Skeletal muscle cell (primary cell): ENCODE measurements at places on chromosomes 7 and 10.
A peak's percentile ranks its signal among the peaks of the same experiment; 100 is the strongest.

GRCh38 chr10:46035923-46036849 lies 5.8 kb upstream of the NCOA4 start:
- no peak for DNase-seq

DNA sequence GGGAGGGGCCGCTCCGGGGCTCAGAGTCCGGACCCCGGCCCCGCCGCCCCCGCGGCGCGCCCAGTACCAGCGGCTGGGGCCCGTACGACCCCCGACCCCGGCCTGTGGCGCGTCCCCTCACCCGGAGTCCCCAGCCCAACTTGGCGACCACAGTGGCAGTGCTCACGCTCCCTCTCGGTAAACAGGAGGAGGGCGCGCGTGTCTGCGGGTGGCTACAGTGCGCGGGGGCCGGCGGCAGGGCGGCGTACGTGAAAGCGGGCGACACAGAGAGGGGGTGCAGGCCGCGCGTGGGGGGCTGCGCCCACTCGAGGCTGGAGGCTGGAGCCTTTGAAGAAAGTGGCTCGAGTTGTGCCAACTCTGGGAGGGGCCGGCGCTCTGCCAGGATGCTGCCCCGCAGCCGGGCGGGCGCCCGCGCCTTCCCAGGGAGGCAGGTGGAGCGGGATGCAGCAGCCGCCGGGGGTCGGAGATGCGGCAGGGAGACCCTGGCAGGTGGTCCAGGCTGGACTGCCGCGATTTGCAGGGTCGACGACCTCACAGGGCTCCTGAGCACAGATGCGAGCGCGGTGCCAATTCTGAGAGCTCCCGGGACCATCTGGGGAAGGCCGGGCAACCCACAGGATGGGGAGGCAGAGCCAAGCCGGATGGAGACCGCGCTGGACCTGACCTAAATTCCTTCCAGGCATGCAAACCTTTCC lies 655 bp downstream of the PTPRE start:
- DNase-seq = no peak

GRCh38 chr7:48665353-48666135 lies 258.8 kb upstream of the CDC14C start:
- DNase-seq = no peak

- no peak for DNase-seq
Observed at GRCh38 chr7:65239707-65240352, 133.8 kb upstream of the ZNF92 start.

DNA sequence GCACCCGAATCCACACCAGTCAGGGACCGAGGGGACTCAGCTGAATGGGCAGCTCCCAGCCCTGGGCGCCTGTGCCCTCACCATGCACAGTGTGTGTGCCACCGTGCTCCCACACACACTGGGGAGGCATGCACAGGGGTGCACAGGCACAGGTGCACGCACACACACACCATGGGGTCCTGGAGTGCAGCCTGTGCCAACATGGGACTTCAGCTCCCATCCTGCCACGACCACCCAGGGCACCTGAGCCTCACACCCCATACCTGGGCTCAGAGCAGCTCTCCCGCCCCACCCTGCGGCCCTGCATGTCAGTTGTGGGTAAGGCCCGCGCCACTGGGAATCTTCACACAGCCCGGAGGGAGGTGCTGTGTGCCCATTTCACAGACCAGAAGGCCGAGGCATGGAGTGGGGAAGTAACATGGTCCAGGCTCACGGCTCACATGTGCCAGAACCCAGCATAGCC lies 8.0 kb downstream of the ELFN1 start:
- no peak for DNase-seq

- DNase-seq = no peak
Observed at GRCh38 chr7:16921644-16922257, 40.0 kb upstream of the AGR3 start.

- DNase-seq = no peak
Observed at GRCh38 chr7:90768301-90768700, 172.2 kb downstream of the CDK14 start.

DNA sequence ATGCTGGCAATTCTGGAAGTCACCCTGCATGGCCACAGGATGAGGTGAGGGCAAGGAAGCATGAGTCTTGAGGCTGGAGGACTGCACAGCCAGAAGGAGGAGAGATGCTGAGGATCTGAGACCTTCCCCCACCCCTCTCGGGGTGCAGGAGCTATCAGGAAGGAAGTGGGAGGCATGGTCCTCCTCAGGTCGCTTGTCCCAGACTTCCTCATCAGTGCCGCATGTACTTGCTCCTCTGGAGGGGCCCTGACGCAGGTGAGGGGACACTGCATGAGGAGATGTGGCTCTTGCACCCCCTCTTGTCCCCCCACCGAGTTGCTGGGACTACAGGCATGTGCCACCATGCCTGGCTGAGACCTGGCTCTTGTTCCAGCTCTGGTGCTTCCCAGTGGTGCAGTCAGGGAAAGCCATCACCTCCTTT lies 5.7 kb upstream of the ZMIZ1 start:
- no peak for DNase-seq

- no peak for DNase-seq
Observed at GRCh38 chr10:18594574-18595156, 56.7 kb downstream of the NSUN6 start.

- DNase-seq = no peak
Observed at GRCh38 chr10:43444323-43444722, 7.4 kb downstream of the ZNF487 start.

DNA sequence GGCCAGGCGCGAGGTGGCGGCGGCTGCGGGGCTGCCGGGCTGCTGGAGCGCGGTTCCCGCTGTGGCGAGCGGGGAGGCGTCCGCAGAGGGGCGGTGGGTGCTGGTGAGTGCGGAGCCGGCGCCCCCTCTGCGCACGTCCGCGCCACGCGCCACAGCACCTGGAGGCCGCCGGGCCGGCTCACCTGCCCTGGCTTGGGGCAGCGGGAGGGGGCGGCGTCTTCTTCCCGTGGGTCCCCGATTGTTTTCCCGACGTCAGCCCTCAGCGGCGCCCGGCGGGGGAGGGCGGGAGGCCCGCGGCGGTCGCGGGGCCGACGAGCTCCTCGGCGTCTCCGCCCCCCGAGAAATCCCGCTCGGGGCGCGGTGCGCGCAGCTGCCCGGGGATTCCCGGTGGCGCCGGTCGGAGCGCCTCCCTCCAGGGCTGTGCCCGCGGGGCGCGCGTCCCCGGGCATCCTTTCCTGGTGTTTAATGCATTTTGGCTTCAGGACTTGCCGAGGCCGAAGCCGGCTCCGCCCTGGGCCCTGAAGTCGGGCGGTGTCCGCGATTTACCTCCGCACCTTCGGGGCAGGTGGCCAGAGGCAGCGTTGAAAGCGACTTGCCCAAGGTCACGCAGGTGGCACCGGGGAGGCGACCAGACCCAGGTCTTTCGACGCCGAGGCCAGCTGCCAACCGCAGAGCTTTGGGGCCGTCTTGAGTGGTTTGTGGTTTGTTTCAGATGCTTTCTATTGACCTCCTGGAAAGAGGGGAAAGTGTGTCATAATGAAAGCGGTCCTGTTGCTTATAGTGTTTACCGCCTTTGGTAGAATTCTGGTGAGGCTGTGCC lies 561 bp downstream of the PLEKHA1 start:
- peak; percentile 30 for DNase-seq

DNA sequence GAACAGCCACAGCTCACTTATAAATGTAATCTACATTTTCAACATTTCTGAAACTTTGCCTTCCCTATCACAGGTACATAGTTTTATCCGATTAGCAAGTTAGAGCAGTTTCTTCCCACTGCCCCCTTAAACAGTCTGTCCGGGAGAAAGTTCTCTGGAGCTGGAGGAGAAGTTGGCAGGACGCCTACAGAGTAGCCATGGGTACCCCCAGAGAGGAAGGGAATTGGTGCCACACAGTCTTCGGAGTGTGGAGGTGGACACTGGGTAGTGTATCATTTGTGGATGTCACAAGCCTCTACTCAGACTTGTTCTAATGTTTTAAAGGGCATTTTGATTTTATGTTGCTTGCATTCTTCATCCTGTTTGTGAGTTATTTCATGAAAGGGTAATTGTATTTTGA lies 39.0 kb downstream of the TAF3 start:
- DNase-seq = no peak

DNA sequence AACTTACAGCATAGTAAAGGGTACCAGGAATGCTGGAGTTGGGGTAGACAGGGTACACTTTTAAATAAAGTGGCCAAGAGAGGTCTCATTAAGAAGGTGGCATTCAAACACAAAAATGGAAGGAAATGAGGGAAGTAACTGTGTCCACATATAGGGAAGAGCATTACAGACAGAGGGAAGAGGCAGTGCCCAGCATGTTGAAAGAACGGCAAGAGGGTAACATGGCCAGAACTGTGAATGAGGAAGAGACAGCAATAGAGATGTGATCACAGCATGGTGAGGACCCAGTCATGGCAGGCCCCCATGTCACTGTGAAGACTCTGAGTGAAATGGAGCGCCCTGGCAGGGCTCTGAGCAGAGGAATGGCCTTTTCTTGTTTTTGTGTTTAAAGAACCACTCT lies 35.1 kb upstream of the ZNRF2 start:
- no peak for DNase-seq
